ENCODE measurements at places on chromosomes 7 and 10.

DNA sequence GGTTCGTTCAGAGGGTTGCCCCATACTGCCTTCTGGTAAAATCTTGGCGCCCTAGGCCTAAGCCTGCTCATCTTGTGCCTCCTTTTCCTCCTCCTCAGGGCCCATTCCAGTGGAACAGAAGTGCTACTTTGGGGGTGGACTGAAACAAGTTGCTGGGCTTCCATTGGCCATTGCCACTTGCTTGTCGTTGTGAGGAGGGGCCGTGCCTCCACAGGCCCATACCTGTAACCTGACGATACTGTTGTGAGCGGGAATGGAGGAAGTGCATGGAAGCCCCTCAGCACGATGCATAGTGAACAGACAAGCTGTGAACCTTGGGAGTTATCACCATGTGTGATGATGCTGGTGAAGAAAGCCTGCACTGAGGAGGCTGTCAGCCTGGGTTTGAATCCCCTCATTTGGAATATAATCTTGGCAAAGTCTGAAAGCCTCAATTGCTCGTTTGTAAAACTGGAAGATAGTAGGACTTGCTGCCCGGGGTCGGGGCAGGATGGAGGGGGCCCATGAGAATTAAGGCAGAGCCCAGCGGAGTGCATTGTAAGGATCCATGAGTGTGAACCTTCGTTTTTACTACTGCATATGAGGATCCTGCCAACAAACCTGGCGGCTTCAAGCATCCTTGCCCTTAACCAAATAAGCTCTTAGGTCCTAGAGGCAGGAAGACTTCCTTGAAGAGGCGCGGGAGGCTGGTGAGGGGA lies 671 bp upstream of the PAPSS2 start:
- no peak for DNase-seq

DNA sequence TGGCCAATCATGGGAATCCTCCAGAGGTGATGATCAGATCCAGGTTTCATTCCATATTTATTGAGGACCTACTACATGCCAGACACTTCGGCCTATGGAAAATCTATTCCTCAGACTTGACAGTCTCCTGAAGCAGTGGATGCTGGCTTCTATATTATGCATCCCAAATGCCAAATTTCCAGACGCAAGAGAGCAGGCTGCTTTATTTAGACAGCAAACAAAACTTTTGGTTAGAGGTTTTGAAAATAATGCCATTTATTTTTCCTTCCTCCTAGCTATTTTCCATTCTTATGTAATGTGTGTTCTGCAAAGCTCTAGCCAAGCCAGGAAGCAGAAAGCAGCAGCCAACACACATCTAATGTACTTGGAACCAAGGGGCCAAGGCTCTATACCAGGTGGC lies 330.8 kb downstream of the GPAM start:
- DNase-seq: no peak

DNA sequence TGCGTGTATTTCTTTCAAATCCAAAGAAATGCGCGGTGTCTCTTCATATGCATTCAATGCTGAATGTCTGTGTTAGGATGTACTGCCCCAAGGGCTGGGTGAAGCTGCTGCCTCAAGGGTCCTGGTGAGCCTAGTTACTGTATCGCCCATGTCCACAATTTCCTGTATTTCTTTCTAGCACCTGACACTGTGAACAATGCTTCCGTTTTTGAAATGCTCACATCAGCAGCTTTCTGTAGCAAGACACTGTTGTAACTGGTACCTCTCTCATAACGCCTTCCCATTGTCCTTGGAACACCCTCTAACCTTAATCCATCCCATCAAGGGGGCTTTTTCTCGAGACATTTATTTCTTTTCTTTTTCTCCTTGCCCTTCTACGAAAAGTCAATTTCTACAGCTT lies 25.1 kb downstream of the NRP1 start:
- no peak for DNase-seq

DNA sequence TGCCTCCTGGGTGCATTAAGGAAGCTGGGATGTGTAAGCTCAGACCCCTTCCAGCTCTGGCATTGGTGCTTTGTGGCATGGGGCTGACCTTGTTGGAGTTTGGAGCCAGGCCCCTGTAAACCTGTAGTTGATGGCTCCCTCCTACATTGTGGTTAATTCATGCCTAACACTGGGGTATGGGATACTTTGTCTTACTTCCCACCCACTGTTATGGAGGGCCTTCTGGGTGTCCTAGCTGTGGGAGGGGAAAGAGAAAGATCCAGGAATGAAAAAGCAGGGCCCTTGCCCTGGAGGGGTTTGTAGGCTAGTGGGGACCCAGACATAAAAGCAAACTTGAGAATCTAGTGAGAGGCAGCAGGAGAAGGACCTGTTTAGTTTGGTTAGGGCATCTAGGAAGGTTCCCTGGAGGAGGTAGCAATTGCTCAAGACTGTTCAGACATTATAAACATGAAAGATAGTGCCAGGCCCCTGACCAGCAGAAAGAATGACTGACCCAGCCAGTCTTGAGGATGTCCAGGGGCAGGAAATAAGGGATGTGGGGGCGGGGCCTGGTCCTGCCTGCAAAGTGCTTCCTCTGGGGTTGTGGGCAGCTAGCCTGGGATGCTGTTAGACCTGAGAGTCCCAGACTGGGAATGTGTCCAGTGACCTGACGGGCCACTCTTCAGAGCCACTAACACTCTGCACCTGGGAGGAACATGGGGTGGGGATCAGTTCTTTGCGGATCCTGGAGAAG lies 6.6 kb downstream of the ADAMTS14 start:
- DNase-seq: no peak

GRCh38 chr10:27503498-27504006 lies 552 bp upstream of the RAB18 start:
- DNase-seq: no peak

- no peak for DNase-seq
Observed at GRCh38 chr10:70461397-70462348, 16.9 kb upstream of the PALD1 start.

DNA sequence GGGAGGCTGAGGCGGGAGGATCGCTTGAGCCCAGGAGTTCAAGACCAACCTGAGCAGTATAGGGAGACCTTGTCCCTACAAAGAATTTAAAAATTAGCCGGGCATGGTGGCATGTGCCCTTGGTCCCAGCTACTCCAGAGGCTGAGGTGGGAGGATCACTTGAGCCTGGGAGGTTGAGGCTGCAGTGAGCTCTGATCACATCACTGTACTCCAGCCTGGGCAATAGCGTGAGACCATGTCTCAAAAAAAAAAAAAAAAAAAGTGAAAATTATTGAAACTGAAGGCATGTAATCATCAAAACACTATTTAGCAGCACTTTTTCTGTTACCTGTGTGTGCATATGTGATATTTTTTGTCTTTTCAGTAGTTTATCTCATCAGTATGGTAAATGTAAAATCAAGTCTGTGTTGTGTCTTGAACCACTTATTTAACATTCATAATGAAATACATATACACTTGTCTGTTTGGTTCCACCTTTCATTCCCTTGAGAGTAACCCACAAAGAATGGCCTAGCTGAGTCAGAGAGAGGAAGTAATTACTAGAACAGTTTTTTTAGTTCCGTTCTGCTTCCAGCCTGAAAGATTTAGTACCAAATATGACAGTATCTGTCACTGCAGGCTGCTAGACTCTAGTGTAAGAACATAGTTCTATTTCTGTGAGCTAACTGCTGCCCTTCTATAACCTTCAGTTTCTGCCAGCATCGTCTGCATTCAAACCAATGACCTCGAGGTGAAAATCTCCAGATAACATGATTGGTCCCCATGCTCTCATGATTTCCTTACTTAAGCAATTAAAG lies 68.6 kb downstream of the MMRN2 start:
- no peak for DNase-seq

DNA sequence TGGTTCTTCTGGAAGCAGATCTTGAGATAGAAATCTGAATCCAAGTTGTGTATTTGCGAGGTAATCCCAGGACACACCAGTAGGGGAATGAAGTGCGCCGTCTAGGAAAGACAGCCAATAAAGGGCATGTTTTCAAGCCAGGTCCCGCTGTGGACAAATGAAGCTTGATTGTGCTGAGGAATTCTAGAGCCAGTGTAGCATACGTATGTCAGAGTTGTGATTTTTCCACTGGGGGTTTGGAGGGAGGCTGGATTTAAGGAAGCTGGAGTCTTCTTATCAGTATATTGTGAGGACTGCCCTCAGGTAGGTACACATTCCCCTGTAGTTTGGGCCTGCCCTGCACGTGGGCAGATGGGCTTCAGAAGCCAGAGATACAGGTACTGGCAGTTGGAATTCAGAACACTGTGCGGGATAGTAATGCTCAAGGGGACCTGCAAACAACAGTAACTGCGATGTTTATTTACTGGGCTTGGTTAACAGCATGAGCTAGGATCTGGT lies 50.9 kb downstream of the GALNT11 start:
- no peak for DNase-seq

DNA sequence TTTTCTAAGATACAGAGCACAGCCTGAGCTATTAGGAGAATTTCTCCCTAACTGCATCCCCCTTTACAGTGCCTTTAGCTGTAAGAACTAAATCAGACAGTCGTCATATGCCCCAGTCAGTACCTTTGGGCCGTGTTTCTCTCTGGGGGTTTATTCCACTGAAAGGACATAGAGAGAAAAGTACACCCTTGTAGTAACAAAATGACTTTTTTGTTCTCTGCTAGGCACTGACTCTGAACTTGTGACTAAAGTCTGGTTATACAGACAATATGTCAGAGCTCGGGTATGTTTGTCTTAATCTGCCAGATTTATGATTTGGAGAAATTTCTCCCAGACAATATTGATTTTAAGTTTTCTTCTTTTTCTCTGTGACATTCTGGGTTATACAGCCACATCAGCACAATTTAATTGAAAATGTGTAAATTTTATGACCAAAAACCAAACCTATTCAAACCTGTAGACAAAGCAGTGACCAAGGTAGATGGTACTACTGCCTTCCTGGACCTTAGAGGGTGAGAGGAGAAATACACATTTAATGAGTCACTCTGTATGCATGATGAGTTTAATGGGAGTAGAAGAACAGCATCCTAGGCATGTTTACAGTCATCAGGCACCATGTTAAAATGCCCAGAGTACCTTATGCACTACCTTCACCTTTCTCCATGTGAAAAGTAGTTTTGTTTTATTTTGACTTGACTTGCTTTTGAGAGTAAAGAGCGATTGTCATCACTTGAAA lies 156.1 kb upstream of the PLXDC2 start:
- no peak for DNase-seq

DNA sequence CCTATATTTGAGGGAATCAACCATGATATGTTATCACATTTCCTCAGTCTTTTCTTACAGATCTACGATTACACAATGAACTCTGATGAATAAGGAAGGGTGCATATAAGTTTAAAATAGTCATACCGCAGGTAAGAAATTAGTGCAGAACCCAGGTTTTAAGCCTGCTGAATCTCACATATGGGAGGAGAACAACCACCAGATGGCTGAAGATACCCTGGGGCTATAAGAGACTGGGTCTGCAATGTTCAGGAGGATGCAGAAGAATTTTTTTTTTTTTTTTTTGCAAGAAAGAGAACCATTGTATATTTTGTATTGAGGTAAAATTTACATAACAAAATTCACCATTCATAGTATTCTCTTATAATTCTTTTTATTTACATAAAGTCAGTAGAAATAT lies 372.3 kb upstream of the MYO3A start:
- DNase-seq: no peak

DNA sequence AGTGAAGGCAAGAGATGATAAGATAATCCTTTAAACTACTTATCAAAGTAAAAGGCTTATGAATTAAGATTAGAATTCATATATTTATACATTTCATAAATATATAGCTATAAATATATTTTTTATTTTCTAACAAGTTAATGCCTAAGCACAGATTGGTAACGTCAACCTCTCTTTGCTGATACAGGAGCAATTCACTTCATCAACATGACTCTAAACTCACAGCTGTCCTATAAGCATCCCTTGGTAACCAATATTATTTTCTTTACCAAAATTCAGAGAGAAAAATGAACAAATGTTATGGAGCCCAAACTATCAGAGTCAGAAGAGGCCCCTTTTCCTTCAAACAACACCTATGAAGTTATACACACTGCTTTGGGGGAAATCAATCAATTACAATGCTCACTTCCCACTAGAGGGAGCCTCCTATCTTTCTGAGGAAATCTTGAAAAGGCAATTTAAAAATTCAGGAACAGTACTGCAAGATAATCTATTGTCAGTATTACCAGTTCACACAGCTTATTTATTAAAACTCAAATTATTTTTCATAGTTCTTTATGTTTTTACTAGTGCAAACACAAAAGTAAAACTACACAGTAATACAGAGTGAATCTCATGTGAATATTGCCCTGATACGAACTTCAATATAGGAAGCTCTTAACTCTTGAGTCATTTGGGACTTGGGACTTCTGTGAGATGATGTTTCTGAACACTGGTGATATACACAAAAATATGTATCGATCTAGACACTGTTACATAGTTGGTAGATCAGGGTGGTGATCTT lies 51.0 kb upstream of the NOBOX start:
- no peak for DNase-seq

DNA sequence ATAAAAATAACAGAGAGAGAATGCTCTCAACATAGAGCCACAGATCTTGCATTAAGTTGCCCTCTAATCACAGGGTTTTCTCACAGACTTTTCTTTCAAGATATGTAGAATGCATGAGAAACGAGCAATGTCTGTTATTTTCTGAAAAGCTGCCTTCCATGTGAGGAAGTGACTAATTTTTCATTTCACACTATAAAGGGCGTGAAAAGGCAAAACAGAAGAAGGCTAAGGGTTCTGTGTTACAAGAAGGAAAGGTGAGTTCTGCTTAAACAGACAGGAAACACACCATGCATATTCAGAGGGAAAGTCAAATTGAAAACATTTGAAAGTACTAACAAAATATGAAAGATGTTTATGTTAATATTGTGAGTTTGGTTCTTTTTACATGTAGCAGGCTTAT lies 189.2 kb downstream of the SEMA3D start:
- no peak for DNase-seq

DNA sequence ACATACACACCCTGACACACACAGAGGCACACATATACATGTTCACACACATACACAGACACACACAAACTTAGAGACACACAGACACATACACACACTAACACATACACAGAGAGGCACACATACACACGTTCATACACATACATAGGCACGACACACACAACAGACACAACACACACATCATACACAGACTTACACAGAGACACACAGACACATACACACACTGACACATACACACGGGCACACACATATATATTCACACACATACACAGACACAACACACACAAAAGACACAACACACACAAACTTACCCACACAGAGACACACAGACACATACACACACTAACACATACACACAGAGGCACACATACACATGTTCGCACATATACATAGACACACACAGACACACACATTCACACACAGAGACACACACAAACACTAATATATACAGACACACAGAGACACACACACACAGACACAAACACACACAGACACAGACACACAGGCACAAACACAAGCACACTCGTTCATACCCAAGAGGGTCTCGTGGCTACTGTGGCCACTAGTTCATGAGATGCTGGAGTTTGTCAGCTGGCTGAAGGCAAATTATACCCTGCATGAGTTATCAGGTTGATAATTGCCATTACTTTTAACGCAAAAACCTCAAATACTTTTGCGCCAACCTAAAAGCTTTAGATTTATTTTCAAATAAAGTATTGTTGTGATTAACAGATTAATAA lies 17.7 kb upstream of the KLF6 start:
- no peak for DNase-seq

GRCh38 chr7:4040109-4040928 lies 641.8 kb upstream of the FOXK1 start:
- no peak for DNase-seq

- no peak for DNase-seq
Observed at GRCh38 chr10:130016993-130017630, 53.0 kb upstream of the EBF3 start.

- DNase-seq: no peak
Observed at GRCh38 chr10:81603106-81603620, 271.8 kb upstream of the NRG3 start.
